CD4-positive, alpha-beta memory T cell (primary cell): ENCODE measurements at places on chromosomes 2 and 18. TPM values are rescaled to one million over a fixed set of nuclear protein-coding genes. Genes with fewer than 3 reads are reported as not detected.

Gene SULT1C4
- not detected for polyA plus RNA-seq

Gene OR6B2
- polyA plus RNA-seq, result not detected

Gene DPP4
- 105 TPM for polyA plus RNA-seq

Gene PPP1R1C
- not detected for polyA plus RNA-seq

Gene SLC9A2
- polyA plus RNA-seq, result not detected

Gene ADRA2B
- polyA plus RNA-seq, result not detected

Gene TLX2
- polyA plus RNA-seq, result 0.33 TPM

Gene ECEL1
- polyA plus RNA-seq, result not detected

Gene GCKR
- polyA plus RNA-seq, result not detected

Gene INHBB
- polyA plus RNA-seq, result not detected

Gene UGT1A5
- polyA plus RNA-seq, result not detected

DNA sequence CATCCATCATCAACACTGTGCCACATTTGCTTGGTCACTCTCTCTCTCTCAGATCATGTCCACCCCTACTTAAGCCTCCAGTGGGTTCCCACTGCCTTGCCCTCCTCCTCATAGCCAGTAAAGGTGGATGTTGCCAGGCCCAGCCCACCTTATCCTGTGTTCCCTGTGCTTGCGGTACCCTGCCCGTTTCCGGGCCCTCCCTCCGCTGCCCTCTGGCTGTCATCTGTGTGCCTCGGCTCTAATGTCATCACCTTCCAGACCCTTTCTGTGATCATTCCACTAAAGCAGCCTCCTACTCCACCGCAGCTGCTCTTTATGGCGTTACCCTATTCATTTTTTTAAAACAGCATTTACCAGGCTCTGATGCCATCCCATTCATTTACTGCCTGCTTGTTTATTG is 305.7 kb upstream of the SKOR2 start:
- no peaks in the 10 kb centered on the region for H3K27me3 ChIP-seq
- DNase-seq, result no peak
- no peaks in the 10 kb centered on the region for H3K36me3 ChIP-seq
- no peak overlapping the region for H3K4me3 ChIP-seq
- H3K27ac ChIP-seq, result no peak overlapping the region

- H3K4me3 ChIP-seq, result no peak overlapping the region
- no peak for DNase-seq
- H3K27ac ChIP-seq, result no peak overlapping the region
- H3K27me3 ChIP-seq, result no peaks in the 10 kb centered on the region
- H3K36me3 ChIP-seq, result peaks cover 12% of the 10 kb centered on the region
Measured at GRCh38 chr2:96541398-96542152, 5.0 kb downstream of the ARID5A start.

- H3K4me3 ChIP-seq, result no peak overlapping the region
- DNase-seq, result no peak
- H3K27me3 ChIP-seq, result no peaks in the 10 kb centered on the region
- H3K4me1 ChIP-seq, result no peaks in the 10 kb centered on the region
- no peaks in the 10 kb centered on the region for H3K36me3 ChIP-seq
- H3K27ac ChIP-seq, result no peak overlapping the region
Measured at GRCh38 chr18:11245879-11246278, 96.5 kb upstream of the PIEZO2 start.

DNA sequence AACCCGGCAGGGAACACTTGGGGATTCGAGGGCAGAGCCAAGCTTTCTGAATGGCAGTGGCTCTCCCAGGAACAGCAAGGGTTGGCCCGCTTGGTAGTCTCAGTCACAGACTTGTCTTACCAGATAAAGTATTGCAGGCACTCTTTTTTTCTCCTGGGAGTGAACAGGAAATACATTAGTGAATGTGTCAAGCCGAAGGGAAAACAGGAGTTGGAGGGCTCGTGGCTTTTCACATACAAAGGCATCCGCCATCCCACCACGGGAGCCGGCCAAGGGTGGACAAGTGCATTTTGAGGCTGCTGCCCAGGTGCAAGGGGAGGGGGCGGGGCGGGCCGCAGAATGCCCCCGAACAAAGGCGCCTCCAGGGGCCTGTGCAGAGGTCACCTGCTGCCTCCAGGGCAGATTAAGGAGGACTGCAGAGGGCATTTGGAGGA is 163.3 kb upstream of the SIX3 start:
- H3K4me3 ChIP-seq, result no peak overlapping the region
- no peaks in the 10 kb centered on the region for H3K4me1 ChIP-seq
- H3K27ac ChIP-seq, result no peak overlapping the region

GRCh38 chr2:11254100-11254536 is 90.3 kb downstream of the ROCK2 start:
- DNase-seq, result no peak
- no peak overlapping the region for H3K27ac ChIP-seq
- H3K4me1 ChIP-seq, result no peaks in the 10 kb centered on the region
- no peaks in the 10 kb centered on the region for H3K36me3 ChIP-seq
- H3K4me3 ChIP-seq, result no peak overlapping the region

DNA sequence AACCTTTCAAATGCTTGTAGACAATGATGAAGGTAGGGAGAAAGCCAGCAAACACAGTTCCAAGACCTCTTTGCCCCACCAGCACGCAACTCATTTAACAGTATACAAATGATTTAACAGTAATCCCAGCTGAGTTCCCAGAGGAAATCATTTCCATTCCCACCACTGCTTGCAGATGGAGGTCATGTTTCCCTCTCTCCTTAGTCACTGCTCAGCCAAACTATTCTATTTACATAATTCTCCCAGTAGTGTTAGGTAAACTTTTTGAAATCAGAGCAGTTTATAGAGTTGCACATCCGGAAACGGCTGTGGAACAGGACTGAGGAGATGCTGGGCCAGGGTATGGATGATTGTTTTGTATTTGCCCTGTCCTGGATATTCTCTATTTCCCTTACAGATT is 328.5 kb downstream of the FIGN start:
- H3K27ac ChIP-seq, result no peak overlapping the region
- H3K27me3 ChIP-seq, result no peaks in the 10 kb centered on the region
- no peak for DNase-seq
- no peaks in the 10 kb centered on the region for H3K4me1 ChIP-seq

DNA sequence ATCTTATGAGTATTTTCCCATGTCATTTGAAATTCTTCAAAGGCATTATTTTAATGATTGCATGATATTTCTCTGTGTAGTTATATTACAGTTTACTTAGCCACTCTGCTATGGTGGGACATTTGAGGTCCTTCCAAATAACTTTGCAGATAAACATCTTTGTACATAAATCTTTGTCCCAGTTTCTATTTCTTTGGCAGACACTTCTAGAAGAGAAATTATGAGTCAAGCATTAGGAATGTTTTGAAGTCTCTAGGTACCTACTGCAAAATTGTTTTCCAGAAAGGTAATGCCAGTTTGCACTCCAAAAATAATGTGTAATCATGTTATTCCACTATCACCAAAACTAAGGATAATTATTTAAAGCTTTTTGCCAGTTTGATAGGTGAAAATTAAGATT is 149.7 kb downstream of the EN1 start:
- H3K4me1 ChIP-seq, result no peaks in the 10 kb centered on the region
- no peak overlapping the region for H3K27ac ChIP-seq
- no peaks in the 10 kb centered on the region for H3K36me3 ChIP-seq
- no peaks in the 10 kb centered on the region for H3K27me3 ChIP-seq
- no peak for DNase-seq

DNA sequence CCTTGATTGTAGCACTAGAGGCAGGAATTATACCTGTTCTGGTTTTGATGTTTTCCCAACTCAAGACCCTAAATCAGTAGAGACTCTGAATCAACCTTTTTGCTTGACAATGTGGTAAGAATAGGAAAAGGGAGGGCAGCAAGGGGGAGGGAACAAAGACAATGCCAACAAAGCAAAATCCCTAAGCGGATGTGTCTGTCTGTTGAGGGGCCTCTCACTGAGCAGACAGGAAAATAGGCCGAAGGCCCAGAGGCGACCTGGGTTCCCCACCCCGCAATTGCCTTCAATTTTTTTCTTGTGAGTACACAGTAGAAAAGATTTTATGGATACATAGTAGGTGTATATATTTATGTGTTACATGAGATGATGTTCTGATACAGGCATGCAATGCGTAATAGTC is 75.6 kb downstream of the MAP4K4 start:
- DNase-seq, result no peak
- peaks cover 87% of the 10 kb centered on the region for H3K4me1 ChIP-seq
- H3K4me3 ChIP-seq, result no peak overlapping the region
- H3K36me3 ChIP-seq, result no peaks in the 10 kb centered on the region
- no peaks in the 10 kb centered on the region for H3K27me3 ChIP-seq
- no peak overlapping the region for H3K27ac ChIP-seq

DNA sequence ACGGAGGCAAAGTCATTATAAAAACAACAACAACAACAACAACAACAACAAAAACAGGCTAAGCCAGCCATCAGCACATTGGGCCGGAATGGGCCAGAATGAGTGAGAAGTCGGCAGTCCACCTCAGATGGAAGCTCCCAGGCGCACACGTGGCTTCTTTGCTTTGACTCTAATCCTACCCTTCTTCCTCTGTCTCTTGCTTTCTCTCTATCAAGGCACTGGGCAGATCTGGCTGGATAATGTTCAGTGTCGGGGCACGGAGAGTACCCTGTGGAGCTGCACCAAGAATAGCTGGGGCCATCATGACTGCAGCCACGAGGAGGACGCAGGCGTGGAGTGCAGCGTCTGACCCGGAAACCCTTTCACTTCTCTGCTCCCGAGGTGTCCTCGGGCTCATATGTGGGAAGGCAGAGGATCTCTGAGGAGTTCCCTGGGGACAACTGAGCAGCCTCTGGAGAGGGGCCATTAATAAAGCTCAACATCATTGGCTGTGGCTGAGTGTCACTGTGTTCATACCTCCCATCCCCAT is 52.2 kb downstream of the MARCO start:
- H3K4me3 ChIP-seq, result no peak overlapping the region
- H3K4me1 ChIP-seq, result no peaks in the 10 kb centered on the region
- no peaks in the 10 kb centered on the region for H3K27me3 ChIP-seq
- H3K27ac ChIP-seq, result no peak overlapping the region
- H3K36me3 ChIP-seq, result no peaks in the 10 kb centered on the region

- no peak overlapping the region for H3K27ac ChIP-seq
- H3K27me3 ChIP-seq, result no peaks in the 10 kb centered on the region
- DNase-seq, result no peak
- H3K36me3 ChIP-seq, result peaks cover 20% of the 10 kb centered on the region
- no peak overlapping the region for H3K4me3 ChIP-seq
- H3K4me1 ChIP-seq, result peaks cover 6% of the 10 kb centered on the region
Measured at GRCh38 chr2:219168526-219168925, 1.3 kb downstream of the SLC23A3 start.

DNA sequence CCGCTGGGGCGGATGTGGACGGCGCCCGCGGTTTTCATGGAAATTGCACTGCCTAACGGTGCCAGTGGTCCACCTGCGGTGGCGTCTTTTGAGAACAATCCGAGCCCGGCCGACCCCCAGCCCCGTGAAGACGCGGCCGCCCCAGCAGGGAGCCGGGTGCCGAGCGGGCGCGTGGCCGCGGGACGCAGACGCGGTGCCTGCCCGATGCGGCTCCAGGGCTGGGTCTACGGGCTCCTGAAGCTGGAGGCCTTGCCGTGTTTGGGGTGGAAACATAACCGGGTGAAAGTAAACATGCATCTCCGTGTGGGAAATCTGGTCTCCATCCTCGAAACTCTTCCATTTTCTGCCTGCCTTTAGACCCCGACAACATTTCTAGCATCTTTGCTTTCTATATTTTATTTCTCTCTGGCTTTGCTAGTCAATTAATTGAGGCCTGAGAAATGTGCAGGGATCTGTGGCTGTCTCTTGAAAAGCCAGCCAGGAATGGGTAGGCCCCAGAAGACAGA is 572 bp downstream of the INPP4A start:
- DNase-seq, result no peak
- H3K4me3 ChIP-seq, result peak overlapping the region; percentile 88
- peaks cover 50% of the 10 kb centered on the region for H3K4me1 ChIP-seq
- no peaks in the 10 kb centered on the region for H3K36me3 ChIP-seq
- H3K27ac ChIP-seq, result peak overlapping the region; percentile 78

- no peaks in the 10 kb centered on the region for H3K4me1 ChIP-seq
- no peaks in the 10 kb centered on the region for H3K27me3 ChIP-seq
- H3K4me3 ChIP-seq, result no peak overlapping the region
- no peak for DNase-seq
- H3K36me3 ChIP-seq, result no peaks in the 10 kb centered on the region
- no peak overlapping the region for H3K27ac ChIP-seq
Measured at GRCh38 chr2:16630463-16630862, 35.2 kb downstream of the CYRIA start.

- H3K4me1 ChIP-seq, result no peaks in the 10 kb centered on the region
- H3K4me3 ChIP-seq, result no peak overlapping the region
- DNase-seq, result no peak
- H3K36me3 ChIP-seq, result no peaks in the 10 kb centered on the region
Measured at GRCh38 chr2:42590176-42590575, 21.7 kb downstream of the MTA3 start.

DNA sequence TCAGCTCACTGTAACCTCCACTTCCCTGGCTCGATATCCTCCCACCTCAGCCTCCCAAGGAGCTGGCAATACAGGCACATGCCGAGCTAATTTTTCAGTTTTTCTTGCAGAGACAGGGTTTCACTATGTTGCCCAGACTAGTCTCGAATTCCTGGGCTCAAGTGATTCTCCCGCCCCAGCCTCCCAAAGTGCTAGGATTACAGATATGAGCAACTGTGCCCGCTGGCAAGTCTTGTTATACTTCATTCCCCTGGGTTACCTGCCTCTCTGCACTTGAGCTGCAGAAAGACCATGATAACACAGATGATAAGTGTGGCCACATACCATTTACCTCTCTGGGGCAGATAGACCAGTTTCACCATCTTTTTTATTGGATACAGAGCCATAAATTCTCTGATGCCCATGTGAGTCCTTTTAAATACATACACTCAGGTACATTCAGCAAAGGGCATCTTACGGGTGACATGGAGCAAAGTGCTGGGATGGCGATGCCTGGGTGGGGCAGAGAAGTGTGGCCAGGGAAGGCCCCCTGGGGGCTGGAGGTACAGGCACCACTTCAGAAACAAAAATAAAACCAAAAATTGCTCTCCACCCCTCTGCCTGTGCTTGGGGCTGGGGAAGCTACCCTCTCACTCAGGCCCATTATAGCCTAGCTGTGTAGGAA is 20.4 kb downstream of the CCT7 start:
- no peak for DNase-seq
- no peaks in the 10 kb centered on the region for H3K27me3 ChIP-seq
- H3K27ac ChIP-seq, result no peak overlapping the region
- peaks cover 8% of the 10 kb centered on the region for H3K4me1 ChIP-seq

DNA sequence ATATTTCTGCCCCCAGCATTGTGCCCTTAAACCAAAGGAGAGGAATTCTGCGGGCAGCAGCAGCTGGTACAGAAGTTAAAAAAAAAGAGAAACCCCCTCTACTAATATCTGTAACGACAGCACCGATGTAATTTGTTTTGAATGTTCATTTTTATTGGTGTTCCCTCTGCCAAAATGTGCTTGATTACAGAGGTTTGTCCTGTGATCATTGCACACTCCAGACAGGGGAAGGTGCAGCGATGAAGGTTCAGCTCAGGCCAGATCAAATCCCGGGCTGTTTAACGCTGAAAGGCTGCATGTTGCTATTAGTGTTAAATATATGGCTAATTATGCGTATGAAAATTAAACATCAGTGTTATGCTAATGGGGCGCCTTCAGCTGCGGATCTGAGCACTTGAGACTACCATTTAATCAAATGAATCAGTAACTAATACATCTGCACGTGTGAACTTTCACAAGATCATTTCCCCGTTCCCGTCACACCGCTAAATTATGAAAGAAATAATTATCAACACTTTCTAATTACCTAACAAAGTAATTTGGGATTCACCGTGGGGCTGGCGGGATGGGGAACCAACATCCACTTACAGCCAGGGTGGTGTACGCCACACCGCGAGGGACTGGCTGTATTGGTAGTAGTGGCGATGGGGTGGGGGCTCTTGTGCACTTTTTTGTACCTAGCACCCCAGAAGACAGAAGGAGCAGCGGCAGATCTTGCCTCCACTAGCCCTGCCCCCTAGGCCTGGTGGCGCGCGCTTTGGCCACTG is 1.5 kb upstream of the DLX1 start:
- H3K27ac ChIP-seq, result no peak overlapping the region
- peak; percentile 33 for DNase-seq
- no peaks in the 10 kb centered on the region for H3K36me3 ChIP-seq
- H3K4me1 ChIP-seq, result peaks cover 65% of the 10 kb centered on the region
